Activated CD4-positive, alpha-beta T cell treated with anti-CD3 and anti-CD28 coated beads for 1 hour (primary cell): ENCODE measurements at places on chromosomes 3 and 15.

DNA sequence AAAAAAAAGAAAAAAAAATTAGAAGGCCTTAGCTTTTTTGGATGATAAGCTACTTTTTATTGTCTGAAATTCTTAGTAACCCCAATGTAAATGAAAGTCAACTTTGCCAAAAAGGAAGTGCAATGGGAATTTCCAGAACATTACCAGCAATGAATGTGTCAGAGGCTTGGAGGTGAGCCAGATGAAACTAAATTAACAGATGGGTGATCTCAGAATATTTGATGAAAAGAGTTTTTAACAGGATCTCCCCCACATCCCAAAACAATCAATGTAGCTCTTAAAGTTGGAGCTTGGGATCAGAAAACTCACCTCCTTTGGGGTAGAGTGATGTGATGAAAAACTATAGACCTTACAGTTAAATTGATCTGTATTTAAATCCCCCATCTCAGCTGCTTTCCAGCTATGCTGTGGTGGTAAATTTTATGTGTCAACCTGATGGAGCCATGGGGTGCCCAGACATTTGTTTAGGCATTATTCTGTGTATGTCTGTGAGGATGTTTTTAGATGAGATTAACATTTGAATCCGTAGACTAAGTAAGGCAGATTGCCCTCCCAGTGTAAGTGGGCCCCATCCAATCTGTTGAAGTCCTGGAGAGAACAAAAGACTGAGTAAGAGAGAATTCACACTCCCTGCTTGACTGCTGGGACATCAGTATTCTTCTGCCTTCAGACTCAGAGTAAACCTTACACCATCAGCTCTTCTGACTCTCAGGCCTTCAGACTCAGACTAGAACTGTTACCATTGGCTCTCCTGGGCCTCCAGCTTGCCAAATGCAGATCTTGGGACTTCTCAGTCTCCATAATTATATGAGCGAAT, 84.3 kb upstream of the TNFSF10 start:
- DNase-seq = no peak

- DNase-seq = no peak
These were observed 184.7 kb downstream of the PLCH1 start for GRCh38 chr3:155560135-155560534.

- no peak for DNase-seq
These were observed 167.8 kb downstream of the FOXP1 start for GRCh38 chr3:71415681-71416122.

DNA sequence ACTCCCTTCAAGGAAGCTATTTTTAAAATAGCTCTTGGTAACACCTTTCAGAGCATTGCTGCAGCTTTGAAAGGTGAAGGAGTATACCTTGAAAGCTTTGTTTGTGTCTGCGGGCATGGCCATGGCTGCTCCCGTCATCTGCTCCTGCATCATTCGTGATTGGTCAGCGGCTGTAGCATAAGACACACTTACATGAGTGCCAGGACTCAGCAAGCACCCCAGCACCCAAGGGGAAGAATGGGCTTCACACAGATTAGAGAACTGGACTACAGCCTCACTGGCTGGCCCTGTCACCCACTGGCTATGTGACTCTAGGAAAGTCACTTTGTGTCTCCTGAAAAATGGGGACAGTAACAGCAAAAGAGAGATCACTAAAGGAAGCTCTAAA, 17.0 kb downstream of the EMC3 start:
- no peak for DNase-seq

GRCh38 chr3:46100812-46101211, 73.5 kb upstream of the XCR1 start:
- DNase-seq = no peak

- DNase-seq = no peak
These were observed 471.5 kb upstream of the ROBO1 start for GRCh38 chr3:80239301-80239700.
